AG20443 (cell line): ENCODE measurements at places on chromosomes 3 and 15.
A peak's percentile ranks its signal among the peaks of the same experiment; 100 is the strongest.

GRCh38 chr3:127254730-127255129, 33.1 kb downstream of the PRR20G start:
- no peak for DNase-seq

DNA sequence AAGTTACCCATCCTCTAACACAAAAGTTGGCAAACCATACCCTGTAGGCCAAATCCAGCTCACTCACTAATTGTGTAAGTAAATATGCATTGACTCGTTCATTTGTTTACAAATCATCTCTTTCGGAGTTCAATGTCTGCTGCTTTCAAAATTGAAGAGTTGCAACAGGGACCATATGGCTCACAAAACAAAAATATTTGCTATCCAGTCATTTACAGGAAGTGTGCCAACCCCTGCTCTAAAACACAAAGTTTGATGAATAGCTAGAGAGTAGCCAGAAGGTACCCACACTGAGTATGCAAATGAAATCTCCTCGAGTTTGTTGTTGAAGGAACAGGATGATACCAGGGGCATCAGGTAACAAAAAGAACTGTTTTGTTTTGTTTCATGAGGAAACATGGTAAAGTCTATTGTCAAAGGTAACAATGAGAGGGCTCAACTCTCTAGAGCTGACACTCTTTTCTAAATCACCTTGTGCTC, 236.2 kb upstream of the THBS1 start:
- no peak for DNase-seq

- DNase-seq, result peak; percentile 59
These were observed 328.3 kb downstream of the THSD4 start for GRCh38 chr15:71443538-71443937.

DNA sequence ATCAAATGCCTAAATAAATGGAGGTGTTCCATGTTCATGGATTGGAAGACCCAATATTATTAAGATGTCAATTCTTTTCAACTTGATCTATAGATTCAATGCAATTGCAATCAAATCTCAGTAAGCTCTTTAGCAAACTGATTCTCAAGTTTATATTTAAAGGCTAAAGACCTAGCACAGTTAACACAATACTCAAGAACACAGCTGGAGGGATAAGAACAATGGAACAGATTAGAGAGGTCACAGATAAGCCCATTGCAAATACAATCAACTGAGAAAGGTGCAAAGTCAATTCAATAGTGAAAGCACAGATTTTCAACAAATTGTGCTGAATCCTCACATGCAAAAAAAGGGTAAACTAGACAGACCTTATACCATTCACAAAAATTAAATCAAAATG, 198.9 kb downstream of the P3H2 start:
- no peak for DNase-seq

DNA sequence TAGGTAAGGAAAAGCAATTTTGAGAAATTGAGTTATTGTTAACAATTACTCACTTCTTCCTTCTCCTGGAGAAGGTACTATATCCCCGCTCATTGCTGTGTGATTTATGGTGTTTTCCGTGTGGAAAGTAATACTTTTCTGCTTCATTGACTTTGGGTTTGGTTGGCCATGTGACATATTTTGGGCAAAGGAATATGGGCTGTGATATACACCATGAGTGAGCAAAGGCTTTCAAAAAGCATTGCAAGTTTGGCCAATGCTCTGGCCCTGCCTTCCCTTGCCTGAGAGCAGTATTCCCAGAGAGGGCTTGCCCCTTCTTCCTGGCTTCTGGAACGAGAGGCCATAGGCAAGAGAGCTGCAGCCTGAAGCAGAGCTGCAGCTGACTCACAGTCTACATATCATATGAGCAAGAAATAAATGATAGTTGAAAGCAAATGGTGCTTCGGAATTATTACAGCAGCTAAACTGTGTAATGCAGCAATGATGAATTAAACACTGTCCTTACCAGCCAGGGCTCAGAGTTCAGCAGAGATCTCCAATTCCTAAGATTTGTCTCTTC, 216.8 kb upstream of the CD96 start:
- no peak for DNase-seq
